Esophagus squamous epithelium (tissue), 5 donors: ENCODE measurements at places on chromosomes 12 and 14.

GRCh38 chr12:19120795-19121194 is 8.7 kb upstream of the PLEKHA5 start:
- peak overlapping the region; percentile 26 for H3K27ac ChIP-seq
- no peaks in the 10 kb centered on the region for H3K27me3 ChIP-seq
- H3K4me1 ChIP-seq = no peaks in the 10 kb centered on the region
- H3K4me3 ChIP-seq = no peak overlapping the region
- no peak for DNase-seq
- H3K36me3 ChIP-seq = no peaks in the 10 kb centered on the region

DNA sequence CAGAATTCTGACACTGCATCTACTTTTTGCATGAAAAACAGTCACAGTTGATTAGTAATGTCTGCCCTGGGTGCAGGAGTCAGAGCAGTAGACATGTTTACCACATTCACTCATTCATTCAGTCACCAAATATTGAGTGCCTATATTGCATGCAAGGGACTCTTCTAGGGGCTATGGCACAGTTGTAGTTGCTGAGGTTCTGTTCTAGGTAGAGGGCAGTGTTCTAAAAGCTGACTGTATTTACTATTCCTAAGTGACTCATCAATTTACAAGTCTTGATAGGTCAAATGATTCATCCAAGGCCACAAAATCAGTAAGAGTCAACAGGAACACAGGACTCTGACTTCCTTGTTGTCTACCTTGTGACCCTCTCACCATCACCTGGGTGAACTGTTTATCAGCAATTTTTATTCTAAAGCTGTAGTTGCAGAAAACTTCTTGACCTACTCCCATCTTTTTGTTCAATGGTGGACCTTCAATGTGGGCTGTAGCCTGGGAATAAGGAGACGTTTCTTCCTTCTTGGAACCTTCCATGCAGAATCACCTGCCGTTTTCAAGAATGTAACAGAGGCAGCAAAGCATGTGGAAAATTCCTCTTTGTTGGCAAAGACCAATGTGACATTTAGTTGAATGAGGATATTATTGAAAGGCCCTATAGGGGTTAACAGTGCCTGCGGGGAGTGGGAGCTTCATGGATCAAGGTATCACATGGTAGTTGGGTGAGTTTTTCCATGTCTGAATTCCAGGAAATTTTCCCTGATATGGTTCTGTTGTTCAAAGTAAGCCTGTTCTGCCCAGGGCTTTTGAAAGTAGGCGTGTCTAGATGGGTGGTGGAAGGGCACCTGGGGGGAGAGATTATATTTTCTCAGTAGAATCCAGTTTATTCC is 223.2 kb downstream of the KTN1 start:
- no peaks in the 10 kb centered on the region for H3K27me3 ChIP-seq
- H3K27ac ChIP-seq = peak overlapping the region; percentile 5
- H3K4me3 ChIP-seq = no peak overlapping the region
- H3K36me3 ChIP-seq = no peaks in the 10 kb centered on the region

DNA sequence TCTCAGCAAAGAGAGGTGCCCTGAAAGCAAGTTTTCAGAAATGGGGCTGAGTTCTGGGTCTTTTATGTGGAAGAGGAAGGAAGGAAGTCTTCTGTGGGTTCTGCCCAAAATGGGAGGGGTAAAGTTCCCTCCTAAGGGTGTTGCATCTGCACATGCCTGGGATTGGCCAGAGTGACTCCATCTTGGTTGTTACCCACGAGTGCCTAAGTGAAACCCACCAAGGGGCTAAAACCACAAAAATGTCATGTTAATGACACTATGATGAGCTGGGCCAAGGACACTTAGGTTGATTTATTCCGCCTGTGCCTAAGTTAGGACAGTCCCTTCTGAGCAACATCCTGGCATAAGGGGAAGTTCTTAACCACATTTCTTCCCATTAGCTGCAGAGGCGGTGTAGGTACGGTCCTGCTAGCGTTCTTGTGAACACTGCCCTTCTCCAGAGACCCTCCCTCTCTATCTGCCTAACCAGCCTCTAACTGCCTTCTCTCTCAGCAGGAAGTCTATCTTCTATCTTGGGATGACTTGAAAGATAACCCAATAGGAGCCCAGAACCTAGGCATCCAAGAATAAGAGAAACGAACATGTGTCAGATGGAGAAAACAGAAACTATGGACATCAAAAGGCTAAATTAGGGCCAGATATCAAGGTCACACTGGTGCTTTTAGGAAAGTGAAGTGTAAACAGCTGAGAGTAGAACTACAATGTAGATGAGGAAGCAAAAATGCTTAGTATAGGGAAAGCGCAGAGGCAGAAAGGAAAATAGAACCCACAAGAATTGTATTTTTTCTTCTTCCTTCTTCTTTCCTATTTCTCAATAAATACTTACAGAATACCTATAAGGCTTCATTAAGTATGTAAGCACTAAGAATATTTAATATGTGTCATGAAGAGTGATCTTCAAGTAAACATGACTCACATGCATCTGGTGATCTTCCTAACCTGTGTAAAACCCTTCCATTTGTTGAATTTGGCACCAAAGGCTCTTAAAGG is 104.2 kb upstream of the AMN1 start:
- DNase-seq = no peak
- H3K27me3 ChIP-seq = no peaks in the 10 kb centered on the region
- H3K27ac ChIP-seq = no peak overlapping the region
- H3K4me1 ChIP-seq = peaks cover 6% of the 10 kb centered on the region
- H3K4me3 ChIP-seq = no peak overlapping the region

DNA sequence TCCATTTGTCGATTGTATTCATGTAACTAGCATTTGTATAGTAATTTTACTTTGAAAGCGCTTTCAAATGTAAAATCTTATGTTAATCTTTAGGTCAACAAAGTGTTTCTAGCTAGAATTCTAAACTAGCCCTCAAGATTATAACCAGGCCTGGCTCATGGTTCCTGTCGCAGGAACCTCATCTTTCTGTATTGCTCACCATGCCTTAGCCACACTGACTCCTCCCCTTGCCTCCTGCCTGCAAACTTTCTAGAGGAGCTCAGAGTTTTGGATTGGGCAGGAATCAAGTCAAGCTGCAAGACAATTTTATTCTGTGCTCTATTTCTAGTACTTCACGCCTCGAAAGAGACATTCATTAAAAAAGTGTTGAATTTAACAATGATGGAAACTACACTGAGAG is 99.8 kb downstream of the TGFB3 start:
- no peak for DNase-seq
- H3K4me1 ChIP-seq = no peaks in the 10 kb centered on the region
- H3K36me3 ChIP-seq = peaks cover 27% of the 10 kb centered on the region
- H3K4me3 ChIP-seq = no peak overlapping the region

DNA sequence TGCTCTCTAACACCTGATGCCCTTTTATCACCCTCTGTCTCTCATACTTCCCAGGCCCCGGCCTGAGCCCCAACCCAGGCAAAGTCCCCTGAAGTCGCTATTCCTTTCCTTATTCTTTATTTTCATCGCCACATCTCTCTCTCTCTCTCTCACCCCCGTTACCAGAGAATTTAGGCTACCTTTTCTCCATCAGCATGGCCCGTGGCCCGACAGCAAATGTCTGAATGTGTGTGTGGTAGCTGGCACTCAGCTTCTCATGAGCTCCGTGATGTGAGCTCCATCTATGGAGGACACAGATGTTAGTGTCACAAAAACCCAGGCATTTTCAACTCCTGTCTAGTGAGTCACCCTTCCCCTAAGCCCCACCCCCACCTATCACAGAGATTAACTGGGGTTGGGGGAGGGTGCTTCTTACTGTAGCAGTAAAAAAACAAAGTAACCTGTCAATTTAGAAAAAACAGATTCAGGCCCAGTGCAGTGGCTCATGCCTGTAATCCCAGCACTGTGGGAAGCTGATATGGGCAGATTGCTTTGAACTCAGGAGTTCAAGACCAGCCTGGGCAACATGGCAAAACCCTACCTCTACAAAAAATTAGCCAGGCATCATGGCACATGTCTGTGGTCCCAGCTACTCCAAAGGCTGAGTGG is 53.8 kb downstream of the VCPKMT start:
- H3K4me3 ChIP-seq = no peak overlapping the region
- DNase-seq = peak; percentile 33
- peaks cover 26% of the 10 kb centered on the region for H3K4me1 ChIP-seq
- H3K27me3 ChIP-seq = no peaks in the 10 kb centered on the region
- peak overlapping the region; percentile 82 for H3K27ac ChIP-seq
- no peaks in the 10 kb centered on the region for H3K36me3 ChIP-seq

- H3K36me3 ChIP-seq = no peaks in the 10 kb centered on the region
- peak overlapping the region; percentile 92 for H3K27ac ChIP-seq
- H3K4me1 ChIP-seq = peaks cover 100% of the 10 kb centered on the region
- DNase-seq = no peak
Observed at GRCh38 chr14:99573436-99574098, 30.4 kb downstream of the CCDC85C start.

- H3K27me3 ChIP-seq = no peaks in the 10 kb centered on the region
- DNase-seq = no peak
- no peaks in the 10 kb centered on the region for H3K4me1 ChIP-seq
- no peak overlapping the region for H3K27ac ChIP-seq
- no peak overlapping the region for H3K4me3 ChIP-seq
- no peaks in the 10 kb centered on the region for H3K36me3 ChIP-seq
Observed at GRCh38 chr12:93638954-93639353, 38.2 kb upstream of the CRADD start.
